ENCODE measurements at places on chromosomes 2 and 18. TPM values are rescaled to one million over a fixed set of nuclear protein-coding genes. Genes with fewer than 3 reads are reported as not detected.

Gene CD28
- polyA plus RNA-seq: 0.18 TPM

Gene NCKAP5
- not detected for polyA plus RNA-seq

Gene CLEC4F
- not detected for polyA plus RNA-seq

Gene SCN2A
- polyA plus RNA-seq: 0.35 TPM

Gene L3MBTL4
- 3.0 TPM for polyA plus RNA-seq

Gene UGT1A7
- not detected for polyA plus RNA-seq

Gene ALK
- polyA plus RNA-seq: not detected

Gene RNU2-63P
- not detected for polyA plus RNA-seq

Gene CNTNAP5
- polyA plus RNA-seq: not detected

Gene IGFBP2
- not detected for polyA plus RNA-seq

Gene IL36B
- not detected for polyA plus RNA-seq

Gene COL6A3
- 0.03 TPM for polyA plus RNA-seq

Gene ANKRD30B
- not detected for polyA plus RNA-seq

All from B cell (primary cell).